Umbilical cord (tissue), 2 donors: ENCODE measurements at places on chromosomes 16 and 17.

DNA sequence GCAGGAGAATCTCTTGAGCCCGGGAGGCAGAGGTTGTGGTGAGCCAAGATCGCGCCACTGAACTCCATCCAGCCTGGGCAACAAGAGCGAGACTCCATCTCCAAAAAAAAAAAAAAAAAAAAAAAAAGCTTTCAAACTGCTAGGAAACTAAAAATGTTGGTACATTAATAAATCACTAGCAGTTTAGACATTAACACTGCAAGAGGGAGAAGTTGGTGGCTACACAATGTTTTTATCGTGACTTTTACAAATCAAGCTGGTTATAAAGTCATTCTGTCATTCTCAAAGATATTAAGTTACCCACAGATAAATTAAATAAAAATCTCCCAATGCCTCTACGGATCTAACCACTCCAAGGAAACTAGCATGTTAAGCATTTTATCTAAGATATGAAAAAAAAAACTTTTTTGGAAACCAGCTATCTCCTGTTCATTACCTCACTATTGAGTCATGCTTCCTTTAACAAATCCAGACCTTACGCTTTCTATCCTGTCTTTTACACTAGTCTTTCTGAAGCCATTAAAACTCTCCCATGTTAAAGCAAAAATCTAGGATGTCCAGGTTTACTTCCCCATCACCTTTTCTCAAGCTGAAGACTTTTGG lies 85.9 kb upstream of the SMURF2 start:
- peak; percentile 33 for DNase-seq

- no peak for DNase-seq
Observed at GRCh38 chr17:15910791-15911190, 34.1 kb upstream of the ADORA2B start.

DNA sequence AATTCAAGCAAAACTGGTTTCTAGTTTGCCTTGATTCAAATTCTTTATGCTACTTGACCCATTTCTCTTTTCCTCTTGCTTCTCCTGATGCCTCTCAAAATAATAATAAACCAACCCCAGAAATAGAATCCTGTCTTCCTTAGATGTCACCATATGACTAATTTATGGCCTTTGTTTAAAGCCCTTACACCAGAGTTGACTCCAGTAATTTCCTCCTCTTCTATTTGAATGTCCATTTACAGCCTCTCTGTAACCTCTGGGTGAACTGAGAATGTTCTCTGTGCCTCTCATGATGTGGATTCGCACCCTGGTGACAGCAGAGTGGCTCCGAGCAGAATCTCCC lies 31.5 kb downstream of the ZFHX3 start:
- no peak for DNase-seq

DNA sequence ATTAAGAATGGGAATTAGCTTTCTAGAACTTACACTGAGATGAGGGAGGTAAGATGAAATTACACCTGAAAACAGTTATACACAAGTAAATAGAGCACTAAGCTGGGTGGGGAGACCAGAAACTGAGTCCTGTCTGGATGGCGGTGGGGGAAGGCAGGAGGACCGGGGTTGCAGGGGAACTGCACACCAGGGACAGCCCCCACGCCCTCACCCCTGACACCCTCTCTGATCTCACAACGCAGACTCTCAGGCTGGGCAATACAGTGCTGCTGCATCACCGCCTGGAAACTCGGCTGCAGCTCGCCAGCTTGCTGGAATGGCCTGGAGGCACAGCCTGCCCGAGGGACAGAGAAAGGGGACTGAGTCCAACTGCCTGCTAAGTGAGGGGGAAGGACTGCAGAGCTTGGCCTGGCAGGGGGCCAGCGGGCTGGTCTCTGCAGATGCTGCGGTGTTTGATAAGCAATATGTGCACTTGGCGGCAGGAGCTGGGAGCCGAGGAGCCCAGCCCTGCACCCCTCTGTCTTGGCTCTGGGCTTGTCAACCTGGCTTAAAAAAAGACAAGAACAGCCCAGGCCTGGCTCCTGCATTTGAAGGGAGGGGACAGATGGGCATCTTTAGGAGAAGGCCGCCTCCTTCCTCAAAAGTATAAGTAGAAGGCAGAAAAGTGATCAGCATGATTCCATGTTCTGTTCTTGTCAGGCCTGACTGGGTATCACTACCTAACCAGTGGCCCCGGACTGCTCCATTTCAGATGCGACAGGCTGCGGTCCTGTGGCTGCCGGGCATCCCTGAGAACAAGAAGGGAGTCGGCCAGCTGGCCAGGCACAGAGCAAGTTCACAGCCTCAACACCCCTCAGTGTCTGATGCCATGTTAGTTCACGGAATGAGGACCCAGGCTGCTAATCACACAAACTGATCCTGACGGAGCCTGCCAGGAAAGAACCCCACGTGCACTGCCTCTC lies 30.2 kb downstream of the SPHK1 start:
- DNase-seq: peak; percentile 83

- DNase-seq: no peak
Observed at GRCh38 chr17:4998027-4998731, 429 bp downstream of the KIF1C start.

DNA sequence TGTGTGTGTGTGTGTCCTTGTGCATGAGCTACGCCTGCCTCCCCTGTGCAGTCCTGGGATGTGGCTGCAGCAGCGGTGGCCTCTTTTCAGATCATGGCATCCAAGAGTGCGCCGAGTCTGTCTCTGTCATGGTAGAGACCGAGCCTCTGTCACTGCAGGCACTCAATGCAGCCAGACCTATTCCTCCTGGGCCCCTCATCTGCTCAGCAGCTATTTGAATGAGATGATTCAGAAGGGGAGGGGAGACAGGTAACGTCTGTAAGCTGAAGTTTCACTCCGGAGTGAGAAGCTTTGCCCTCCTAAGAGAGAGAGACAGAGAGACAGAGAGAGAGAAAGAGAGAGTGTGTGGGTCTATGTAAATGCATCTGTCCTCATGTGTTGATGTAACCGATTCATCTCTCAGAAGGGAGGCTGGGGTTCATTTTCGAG lies 22.5 kb downstream of the STAT5A start:
- DNase-seq: no peak

- no peak for DNase-seq
Observed at GRCh38 chr16:51262428-51262827, 111.4 kb upstream of the SALL1 start.

DNA sequence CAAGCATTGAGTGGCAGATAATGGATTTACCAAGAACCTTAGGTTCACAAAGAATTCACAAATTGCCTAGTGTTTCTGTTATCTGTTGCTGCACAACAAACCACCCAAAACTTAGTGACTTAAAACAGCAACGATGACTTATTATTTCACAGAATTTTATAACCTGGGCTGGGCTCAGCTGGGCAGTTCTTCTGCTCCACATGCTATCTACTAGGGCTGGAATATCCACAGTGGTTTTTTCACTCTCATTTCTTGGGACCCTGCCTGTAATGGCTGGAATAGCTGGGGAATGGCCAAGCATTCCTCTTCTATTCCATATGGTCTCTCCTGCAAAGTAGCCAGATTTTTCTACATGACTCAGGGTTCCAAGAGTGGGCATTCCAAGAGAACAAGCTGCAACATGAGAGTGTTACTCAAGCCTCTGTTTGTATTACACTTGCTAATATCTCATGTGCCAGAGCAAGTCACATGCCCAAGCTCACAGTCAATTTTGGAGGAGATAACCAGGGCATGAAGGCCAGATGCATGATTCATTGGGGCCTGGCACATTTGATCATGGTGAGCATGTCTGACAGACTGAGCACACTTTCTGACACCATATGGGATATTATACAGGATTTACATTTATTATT lies 4.9 kb upstream of the PSMD7 start:
- DNase-seq: no peak

DNA sequence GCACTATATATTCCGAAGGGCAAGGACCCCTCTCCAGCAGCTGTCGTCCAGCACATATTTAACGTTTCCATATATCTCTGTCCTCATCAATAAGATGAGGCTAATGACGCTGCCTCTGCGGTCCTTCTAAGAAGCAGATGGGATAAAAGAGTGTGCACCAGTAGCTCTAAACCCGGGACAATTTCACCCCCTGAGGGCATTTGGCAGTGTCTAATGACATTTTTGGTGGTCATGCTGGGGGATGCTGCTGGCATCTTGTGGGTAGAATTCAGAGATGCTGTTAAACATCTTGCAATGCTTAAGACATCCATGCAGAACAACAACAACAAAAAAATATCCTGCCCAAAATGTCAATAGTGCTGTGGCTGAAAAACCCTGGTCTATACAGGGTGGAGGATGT lies 372.9 kb downstream of the CDH13 start:
- no peak for DNase-seq

GRCh38 chr17:76365256-76365903 lies 11.7 kb upstream of the PRPSAP1 start:
- DNase-seq: no peak

DNA sequence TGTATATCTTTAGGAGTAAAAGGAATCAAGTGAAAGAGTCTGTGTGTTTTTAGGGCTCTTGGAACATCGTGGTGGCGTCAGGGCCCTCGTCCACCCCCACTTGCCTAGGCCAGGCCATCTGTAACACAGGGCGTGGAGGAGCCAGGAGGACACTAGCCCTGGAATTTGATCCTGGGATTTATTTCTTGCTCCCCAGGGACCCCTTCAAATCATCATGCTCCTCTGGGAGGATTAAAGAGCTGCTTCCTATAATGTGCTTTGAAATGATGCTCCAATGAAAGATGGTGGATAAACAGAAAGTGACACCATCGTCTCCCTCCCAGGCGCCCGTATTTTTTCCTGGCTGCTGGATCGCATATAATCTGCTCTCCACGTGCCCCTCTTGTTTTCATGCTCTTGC lies 113.3 kb downstream of the AATF start:
- no peak for DNase-seq

DNA sequence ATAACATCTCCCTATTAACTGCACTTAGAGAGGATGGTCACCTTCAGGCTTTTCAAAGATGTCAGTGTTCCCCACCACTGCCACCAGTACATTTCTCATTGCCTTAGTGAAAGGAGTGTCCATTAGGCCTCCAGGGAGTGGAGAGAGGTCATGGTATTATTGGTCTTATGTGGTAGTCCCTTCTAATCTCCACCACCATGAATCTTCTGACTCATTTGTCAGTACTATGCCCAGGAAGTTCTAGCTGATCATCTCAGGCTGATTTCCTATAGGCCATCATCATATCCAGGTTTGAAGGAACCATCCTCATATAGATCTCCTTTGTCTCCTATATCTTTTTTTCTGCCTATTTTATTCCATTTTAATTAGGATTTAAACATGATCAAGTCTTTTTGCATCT lies 221.5 kb downstream of the CYB561 start:
- DNase-seq: no peak

DNA sequence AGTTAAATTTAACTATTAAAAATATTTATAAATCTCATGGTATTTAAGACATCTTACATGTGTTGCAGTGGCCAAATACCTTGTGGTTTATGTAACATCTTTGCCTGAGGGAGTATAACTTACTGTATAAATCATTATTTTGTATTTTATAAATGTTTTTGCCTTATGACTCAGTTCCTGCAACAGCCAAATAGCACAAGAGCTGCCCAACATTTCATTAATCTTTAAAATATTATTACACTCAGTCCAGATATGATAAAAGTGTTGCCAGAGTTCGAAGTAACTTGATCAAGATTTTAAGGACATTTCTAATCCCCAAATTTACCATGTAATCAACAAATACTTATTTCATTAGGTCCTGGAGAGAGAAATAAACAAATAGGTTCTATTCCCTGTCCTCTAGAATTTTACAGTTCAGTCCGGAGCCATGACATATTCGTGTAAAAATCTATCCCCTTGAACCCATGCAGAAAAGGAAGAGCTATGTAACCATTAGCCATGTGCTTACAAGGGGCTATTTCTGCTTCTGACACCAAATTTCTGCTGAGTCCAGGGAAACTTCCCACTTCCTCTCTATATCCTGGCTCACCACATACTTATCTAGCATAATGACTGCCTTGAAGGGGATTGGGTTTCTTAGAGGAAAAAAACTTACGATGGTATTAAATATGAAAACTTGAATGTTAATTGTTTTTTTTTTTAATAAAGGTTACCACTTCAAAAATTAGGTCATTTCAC lies 44.0 kb downstream of the IRX6 start:
- DNase-seq: peak; percentile 64

- peak; percentile 56 for DNase-seq
Observed at GRCh38 chr17:57085448-57086068, 512 bp downstream of the AKAP1 start.

DNA sequence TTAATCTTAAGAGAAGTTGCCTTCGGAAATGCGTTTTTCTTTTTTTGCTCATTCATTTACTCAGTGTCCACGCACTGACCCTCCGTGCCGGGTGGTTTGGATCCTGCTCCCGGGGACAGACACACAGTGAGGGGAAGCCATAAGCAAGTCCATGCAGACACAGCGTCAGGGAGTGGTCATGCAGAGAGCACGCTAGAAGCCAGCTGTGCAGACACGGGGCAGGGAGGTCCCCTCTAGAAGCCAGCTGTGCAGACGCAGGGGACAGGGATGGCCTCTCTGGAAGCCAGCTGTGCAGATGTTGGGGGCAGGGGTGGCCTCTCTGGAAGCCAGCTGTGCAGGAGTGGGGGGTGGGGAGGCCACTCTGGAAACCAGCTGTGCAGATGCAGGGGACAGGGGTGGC lies 4.8 kb downstream of the GAA start:
- DNase-seq: peak; percentile 21

GRCh38 chr17:32879134-32879533 lies 2.2 kb upstream of the MYO1D start:
- DNase-seq: no peak

DNA sequence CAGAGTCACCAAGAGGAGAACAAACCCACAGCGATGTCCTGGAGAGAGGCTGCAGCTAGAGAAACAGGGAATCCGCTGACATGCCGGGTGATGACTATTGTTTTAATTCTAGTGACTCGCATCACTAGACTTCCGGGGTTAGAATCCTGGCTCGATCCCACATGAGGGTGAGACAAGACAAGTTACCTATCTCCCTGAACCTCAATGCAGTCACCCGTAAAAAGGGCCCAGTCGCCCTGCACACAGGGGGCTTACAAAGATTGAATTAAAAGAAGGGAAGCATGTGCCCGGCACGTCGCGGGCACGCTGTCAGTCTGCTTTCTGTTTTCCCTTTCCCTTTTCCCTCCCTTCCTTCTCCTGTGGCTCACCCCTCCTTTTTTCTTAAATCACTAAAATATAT lies 212.9 kb upstream of the FOXF1 start:
- DNase-seq: no peak

DNA sequence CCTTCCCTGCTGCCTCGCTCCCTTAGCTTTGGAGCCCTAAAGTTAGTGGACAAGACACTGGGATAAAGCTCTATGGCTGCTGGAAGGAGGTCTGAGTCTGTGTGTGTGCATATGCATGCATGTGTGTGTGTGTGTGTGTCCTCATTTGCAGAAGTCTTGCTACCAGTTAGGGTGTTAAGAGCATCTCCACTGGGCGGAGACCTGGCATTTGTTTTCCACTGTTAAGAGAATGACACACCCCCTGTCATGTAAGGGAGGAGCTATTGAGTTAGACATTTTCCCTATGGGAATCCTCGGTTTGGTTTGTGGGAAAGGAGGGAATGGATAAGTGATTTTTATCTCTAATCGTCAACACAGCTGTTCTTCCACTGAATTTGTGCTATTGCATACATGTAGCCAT lies 24.8 kb upstream of the ARHGAP23 start:
- DNase-seq: no peak

GRCh38 chr16:2223942-2224486 lies 623 bp downstream of the E4F1 start:
- peak; percentile 44 for DNase-seq

GRCh38 chr16:48155926-48156789 lies at the start of gene ABCC12:
ABCC12 (minus strand) TSS chr16:48155993; CDS start chr16:48146424, 9,569 bp downstream.
- DNase-seq: no peak

- peak; percentile 89 for DNase-seq
Observed at GRCh38 chr17:9150446-9151090, 129.3 kb downstream of the NTN1 start.
